ENCODE measurements at places on chromosomes 2 and 18.
A peak's percentile ranks its signal among the peaks of the same experiment; 100 is the strongest.

- no peak for DNase-seq
Observed at GRCh38 chr2:72361042-72361441, 213.4 kb upstream of the CYP26B1 start.

DNA sequence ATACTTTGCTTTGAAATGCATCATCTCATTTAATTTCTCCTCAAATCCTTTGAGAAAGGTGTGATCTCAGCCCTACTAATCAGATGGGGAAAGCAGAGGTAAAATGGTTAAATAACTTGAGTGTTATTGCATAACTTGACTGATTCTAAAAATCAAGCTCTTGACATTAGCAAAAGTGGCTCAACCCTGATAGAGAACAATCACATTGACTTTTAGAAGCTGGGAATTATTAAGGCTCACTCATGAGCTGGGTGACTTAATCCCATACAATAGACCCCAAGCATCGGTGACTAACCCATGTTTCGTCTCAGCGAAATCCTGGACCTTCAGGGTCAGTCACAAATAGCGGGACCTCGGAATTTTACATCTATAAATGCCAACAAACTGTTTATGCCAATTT lies 378.9 kb downstream of the NBAS start:
- no peak for DNase-seq

DNA sequence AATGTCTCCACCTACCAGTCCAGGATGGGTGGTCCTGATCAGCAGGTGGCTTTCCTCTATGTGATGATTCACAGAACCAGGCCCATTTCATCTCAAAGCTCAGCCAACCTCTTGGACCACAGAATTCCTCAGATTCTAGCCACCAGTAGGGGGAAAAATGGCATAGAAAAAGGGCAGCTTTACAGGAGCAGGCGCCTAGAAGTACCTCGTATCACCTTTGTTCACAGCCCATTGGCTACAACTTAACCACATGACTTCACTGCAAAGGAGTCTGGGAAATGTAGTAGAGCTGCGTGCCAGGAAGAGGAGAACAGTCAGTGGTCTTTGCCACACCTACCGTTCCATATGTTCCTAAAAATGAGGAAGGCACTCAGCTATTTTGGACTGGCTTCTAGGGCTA lies 62.8 kb upstream of the DTNA start:
- DNase-seq: peak; percentile 68

- DNase-seq: peak; percentile 75
Observed at GRCh38 chr2:115165529-115166109, 723.2 kb downstream of the DPP10 start.

GRCh38 chr2:222915092-222915957 lies 54.5 kb downstream of the ACSL3 start:
- DNase-seq: no peak

GRCh38 chr2:232831496-232831895 lies 38.6 kb upstream of the SNORC start:
- DNase-seq: no peak

DNA sequence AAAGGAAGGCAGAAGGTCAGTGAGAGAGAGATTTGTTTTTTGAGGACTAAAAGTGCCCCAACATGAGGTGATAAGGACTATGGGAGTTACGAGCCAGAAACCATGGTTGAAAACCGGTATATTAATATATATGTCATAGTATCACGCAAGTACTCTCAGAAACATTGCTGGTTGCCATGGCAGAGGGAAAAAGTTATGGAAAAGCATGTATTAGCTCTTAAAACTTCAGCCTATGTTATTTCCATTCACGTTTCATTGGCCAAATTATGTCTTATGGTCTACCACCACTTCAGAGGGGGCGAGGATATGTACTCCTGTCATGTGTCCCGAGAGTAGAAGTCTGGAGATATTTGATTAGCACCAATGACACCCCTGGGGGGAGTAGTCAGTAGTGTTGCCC lies 125.9 kb downstream of the LTBP1 start:
- no peak for DNase-seq

Measured in NCI-H82 (cell line).